ENCODE measurements at places on chromosomes 16 and 17.
A peak's percentile ranks its signal among the peaks of the same experiment; 100 is the strongest.

- no peak for DNase-seq
Observed at GRCh38 chr17:74304184-74304583, 21.8 kb upstream of the KIF19 start.

DNA sequence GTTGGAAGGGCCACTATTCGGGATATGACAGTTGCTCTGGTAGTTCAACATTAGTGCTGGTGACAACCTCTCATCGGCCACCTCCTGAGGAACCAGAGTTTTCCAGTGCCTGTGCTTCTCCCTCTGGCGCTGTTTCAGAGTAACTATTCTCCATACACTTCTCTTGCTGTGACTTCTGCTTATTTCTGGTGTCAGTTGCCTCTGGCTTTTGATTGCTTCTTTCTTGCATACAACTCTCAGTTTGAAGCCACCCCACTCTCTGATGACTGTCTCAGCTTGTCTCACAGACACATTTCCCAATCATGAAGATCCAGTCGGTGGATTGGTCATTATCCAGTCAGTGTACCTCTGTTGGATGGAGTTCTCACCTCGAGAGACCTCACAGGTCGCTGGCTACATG is 3.4 kb upstream of the TM4SF5 start:
- no peak for DNase-seq

DNA sequence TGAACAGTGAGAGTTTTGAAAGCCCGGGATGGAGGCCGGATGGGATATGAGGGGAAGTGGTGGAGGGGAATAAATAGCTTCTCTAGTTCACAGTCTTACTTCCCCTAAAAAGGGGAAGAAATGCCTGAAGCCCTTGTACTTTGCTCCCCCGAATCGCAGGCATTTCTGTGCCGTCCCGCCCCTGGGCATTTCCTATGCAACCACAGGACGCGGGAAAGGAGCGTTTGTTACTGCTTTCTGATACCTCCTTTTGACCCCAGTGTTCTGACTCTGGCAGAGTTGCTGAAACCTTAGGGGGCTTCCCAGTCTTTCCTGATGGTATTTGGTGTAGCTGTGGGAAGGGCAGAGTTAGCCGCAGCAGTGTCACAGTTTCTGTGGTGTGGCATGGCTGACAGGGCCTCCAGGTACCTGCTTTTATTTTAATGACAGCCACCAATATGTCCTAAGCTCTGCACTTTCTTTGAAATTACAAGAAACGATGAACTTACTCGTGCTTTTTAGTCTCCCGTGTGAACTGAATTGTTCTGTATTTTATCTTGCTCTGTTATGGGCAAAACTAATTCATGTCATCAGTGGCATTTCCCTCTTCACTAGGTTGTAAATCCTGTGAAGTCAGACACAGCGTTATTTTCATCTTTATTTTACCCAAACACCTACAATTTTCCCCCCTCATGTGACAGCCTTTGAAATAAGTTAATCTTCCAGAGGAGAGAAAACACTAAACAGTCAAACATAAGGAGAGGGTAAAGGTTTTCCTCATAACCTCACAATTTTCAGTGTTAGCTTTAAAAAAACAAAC is 27.1 kb downstream of the USP10 start:
- no peak for DNase-seq

DNA sequence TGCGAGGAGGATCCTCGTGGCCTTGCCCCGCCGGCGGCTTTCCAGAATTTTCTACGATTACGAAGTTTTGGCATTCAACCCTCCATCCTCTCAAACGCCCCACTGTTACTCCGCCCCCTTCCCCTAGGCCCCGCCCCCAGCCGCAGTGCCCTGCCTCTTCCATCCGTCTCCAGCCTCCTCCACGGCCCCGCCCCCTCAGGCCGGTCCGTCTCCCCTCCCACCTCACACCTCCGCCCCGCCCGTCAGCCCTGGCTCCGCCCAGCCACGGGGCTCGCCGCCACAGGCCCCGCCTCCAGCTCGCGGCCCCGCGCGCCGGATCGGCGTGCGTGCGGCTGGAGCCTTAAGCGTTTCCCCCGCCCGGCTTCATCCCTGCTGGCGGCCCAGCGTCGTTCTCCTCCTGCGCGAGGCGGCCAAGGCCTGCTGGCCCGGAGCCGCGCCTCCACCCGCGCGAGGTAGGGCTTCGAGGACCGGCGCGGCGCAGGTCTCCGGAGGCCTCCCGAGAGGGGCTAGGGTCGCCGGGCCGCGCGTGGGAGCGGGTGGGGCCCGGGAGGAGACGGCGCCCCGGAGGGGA is at the start of the genes C17orf67 and DGKE:
Gene C17orf67, minus strand, starts transcription at position 112 of the 571 bp plus-strand sequence. CDS start 18,110 bp downstream, outside the sequence.
Gene DGKE, plus strand, starts transcription at position 343 of the 571 bp plus-strand sequence. CDS start 645 bp downstream, outside the sequence.
- peak; percentile 98 for DNase-seq

DNA sequence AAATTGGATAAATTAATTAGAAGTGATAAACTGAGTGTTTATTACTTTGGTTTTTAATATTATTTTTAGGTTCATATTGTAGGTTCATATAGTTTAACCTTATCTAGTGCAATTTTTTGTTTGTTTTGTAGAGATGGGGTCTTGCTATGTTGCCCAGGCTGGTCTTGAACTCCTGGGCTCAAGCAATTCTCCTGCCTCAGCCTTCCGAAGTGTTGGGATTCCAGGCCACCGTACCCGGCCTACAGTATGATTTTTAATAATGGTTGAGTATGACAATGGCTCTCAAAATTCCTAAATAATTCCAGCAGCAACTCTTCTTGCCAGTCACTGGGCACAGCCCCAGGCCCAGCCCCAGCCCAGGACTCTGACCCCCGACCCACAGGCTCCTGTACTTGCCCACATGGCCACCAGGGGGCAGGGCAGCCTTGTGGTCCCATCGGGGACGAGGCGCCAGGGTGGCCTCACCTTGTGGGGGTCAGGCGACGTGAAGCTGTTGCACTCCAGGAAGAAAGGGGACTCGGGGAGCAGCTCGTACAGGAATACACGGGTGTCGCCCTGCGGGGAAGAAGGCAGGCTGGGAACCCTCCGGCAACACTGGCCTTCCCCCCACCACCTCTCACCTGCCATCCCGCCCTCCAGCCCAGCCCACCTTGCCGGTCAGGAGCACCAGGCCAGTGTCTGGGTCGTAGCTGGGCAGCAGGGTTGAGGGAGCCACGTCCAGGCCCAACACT is 7.9 kb upstream of the PAM16 start:
- DNase-seq = peak; percentile 98

GRCh38 chr16:90011908-90012501 is 7.3 kb downstream of the DBNDD1 start:
- no peak for DNase-seq

DNA sequence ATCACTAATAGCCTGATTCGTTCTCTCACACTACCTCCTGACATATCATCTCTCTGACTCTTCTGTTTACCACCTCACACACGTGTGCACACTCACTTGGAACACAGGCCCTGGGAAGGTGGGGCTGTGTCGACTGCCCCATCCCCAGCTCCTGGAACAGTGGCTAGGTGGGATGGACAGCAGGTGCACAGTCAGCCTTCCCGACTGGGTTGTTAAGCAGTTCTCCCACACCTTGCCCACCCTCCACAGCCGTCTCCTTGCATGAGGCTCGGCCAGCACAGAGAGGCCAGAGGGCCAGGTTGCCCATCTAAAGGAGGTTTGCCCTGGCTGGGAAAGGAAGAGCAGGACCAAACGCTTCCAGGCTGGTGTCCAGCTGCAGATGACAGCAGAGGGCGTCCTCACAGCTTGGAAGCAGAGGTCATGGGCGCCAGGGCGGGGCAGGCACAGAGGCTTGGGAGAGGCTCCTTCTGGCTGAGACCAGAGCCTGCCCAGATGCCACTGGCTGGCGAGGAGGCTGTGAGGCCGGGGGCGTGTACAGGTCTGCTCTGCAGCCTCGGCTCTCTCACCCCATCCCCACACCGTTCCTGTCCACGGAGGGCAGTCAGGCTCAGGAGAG is 92.8 kb downstream of the AMFR start:
- peak; percentile 87 for DNase-seq

GRCh38 chr16:86520317-86521210 is 10.2 kb downstream of the FOXF1 start:
- no peak for DNase-seq

- DNase-seq = no peak
Observed at GRCh38 chr17:74070998-74071679, 132.3 kb upstream of the RPL38 start.

GRCh38 chr17:9824094-9824493 is 1.6 kb upstream of the GLP2R start:
- peak; percentile 76 for DNase-seq

- peak; percentile 61 for DNase-seq
Observed at GRCh38 chr17:61478790-61479492, 26.7 kb downstream of the TBX4 start.

GRCh38 chr17:71801301-71801700 is 319.5 kb upstream of the SOX9 start:
- no peak for DNase-seq

DNA sequence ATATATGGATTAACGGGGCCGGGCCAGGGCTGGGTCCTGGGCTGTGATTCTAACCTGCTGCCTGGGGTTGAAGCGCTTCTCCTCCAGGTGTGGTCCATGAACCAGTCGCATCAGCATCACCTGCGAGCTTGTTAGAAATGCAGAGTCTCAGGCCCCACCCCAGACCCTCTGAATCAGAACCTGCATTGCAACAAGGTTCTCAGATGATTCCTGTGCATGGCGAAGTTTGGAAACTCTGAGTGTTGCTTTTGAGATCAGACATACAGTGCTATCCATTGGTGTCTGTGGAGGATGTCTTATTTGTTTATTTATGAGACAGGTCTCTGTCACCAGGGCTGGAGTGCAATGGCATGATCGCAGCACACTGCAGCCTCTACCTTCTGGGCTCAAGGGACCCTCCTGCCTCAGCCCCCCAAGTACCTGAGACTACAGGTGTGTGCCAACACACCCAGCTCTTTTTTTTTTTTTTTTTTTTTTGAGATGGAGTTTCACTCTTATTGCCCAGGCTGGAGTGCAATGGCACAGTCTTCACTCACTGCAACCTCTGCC is 99.8 kb downstream of the PITPNC1 start:
- no peak for DNase-seq

DNA sequence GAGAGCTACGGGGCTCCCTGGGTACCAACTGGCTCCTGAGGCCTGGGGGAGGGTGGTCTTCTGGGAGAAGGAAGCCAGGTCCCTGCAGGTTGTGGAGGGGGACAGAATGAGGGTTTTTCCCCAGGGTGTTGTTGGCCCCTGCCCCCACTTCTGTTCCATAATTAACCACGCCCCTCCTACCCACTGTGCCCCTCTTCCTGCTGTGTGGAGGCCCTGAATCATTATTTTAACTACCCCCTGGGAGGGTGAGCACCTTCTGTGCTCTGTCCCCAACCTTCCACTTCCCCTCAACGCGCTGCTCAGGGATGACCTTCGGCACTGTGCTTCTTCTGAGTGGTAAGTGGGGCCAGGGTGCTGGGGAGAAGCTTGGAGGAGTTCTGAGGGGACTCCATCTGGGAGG is at the start of gene ITGAD:
Gene ITGAD, plus strand, starts transcription at position 280 of the 400 bp plus-strand sequence. Its CDS starts 26 bp downstream, at position 306.
- no peak for DNase-seq

GRCh38 chr17:41793784-41794539 is 7.5 kb upstream of the JUP start:
- DNase-seq = peak; percentile 82

GRCh38 chr16:89548344-89549006 is 12.0 kb upstream of the RPL13 start:
- peak; percentile 70 for DNase-seq

DNA sequence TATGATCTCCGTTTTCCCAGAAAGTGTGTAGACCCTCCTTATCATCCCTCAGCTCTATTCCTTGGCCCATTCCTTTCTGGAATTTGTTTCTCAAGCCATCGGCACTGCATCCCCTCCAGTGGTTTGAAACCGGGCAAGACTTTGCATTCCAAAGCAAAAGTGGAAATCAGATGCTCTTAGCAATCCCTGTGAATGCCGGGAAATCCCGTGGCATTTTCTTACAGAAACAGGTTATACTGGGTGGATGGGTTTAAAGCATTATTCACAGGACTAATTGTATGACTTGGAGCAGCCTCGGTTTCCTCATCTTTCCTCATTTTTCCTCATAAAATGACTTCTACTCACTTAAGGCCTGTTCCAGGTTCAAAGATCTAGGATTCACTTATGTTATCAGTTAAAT is 52.0 kb downstream of the MAP2K6 start:
- DNase-seq = no peak

- no peak for DNase-seq
Observed at GRCh38 chr17:63370696-63371095, 75.4 kb downstream of the CYB561 start.

- DNase-seq = peak; percentile 16
Observed at GRCh38 chr16:70159355-70160348, 13.9 kb upstream of the CLEC18C start.

DNA sequence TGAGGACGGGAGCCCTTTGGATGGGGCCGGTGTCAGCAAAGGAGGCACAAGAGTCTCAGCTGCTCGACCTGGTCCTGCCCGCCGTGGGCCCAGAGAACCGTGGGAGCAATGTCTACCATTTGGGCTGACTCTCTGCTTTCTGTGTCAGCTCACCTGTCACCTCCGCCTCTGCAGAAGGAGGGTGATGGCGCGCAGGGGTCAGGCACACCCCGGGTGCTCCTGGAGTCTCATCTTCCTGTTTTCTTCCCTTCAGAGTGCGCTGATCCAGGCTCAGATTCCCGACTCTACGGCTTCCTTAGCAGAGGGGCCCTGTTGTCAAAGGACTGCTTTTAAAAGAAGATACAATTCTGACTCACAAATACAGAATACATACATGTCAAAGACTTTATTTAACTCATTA is 167.1 kb downstream of the BANP start:
- DNase-seq = peak; percentile 52

GRCh38 chr17:6712058-6712853 is 913 bp downstream of the SLC13A5 start:
- DNase-seq = peak; percentile 90

DNA sequence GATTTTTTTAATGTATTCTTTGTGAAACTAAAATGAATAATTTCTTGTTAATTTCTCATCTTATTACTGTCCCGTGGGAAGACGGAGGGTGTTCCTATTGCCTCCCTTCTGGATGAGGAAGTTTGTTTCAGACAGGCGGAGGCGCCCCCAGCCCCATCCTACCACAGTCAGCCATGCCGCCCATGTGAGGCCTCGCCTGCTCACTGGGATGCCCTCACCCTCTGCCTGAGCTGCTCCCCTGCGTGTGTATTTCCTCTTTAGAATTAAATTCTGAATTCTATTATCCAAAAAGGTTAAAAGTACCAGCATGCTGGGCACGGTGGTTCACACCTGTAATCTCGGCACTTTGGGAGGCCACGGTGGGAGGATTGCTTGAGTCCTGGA is 14.0 kb downstream of the KCTD2 start:
- DNase-seq = peak; percentile 30

DNA sequence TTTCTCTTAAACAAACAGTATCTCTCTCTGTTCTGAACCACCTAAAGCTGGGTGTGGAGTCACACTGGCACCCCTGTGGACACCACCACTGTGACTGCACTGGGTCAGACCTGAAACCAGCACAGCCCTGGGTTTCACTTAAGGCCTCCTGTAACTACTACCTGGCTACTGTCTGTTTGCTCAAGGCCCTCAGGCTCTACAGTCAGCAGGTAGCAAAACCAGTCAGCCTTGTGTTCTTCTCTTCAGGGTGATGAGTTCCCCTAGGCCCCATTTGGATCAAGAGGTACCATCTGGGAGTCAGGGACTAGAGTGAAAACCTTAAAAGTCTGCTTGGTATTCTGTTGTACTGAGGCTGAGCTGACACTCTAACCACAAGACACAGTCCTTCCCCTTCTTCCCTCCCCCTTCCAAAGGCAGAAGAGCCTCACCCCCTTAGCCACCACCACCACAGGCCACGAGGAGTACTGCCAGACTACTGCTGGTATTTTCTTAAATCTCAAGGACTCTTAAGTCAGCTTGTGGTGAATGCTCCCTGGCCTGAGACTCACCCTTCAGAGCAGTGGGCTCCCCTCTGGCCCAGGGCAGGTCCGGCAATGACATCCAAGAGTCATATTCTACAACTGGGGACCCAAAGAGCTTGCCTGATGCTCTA is 153.2 kb upstream of the MON1B start:
- no peak for DNase-seq

GRCh38 chr16:57725151-57725550 is 10.4 kb upstream of the KATNB1 start:
- no peak for DNase-seq

Data from H7 (cell line).